ENCODE measurements at places on chromosomes 7 and 10.

- DNase-seq: no peak
Measured at GRCh38 chr7:3695602-3696001, 394.6 kb downstream of the SDK1 start.

DNA sequence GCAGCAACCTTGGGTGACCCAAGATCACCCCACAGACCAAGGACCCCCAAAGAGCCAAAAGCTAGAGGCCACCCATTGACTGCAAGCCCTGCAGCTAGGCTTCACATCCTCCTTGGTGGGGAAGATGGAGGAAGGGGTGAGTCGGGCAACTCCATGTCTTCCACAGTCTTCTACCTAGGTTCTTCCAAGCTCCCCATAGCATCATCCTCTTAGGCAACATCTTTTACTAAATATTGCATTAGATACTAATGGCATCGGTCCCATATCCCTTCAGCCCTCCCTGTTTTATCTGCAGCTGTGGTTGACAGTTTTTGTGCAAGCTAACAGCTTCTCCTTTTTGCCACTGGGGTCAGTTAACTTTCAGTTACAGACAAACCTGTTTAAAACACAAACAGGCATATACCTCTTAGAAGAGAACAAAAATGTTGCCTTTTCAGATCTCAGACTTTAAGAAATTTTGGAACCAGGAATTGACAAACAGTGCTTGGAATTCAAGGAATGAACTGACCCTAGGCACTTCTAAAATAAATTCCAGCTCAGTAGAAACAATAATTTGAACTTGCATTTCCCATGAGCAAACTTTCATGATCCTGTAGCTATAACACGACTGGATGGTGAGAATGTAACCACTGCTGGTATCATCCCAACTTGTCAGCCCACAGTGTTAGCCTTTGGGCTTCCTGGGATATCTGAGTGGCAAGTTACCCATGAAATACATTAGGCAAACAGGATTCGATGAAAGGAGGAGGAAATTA, 33.9 kb upstream of the MSMB start:
- no peak for DNase-seq

- no peak for DNase-seq
Measured at GRCh38 chr7:66453340-66453739, 175.3 kb upstream of the KCTD7 start.

GRCh38 chr7:38502848-38503247, 128.3 kb downstream of the AMPH start:
- DNase-seq: no peak

- DNase-seq: no peak
Measured at GRCh38 chr7:1024331-1024841, 20.0 kb upstream of the GPR146 start.

DNA sequence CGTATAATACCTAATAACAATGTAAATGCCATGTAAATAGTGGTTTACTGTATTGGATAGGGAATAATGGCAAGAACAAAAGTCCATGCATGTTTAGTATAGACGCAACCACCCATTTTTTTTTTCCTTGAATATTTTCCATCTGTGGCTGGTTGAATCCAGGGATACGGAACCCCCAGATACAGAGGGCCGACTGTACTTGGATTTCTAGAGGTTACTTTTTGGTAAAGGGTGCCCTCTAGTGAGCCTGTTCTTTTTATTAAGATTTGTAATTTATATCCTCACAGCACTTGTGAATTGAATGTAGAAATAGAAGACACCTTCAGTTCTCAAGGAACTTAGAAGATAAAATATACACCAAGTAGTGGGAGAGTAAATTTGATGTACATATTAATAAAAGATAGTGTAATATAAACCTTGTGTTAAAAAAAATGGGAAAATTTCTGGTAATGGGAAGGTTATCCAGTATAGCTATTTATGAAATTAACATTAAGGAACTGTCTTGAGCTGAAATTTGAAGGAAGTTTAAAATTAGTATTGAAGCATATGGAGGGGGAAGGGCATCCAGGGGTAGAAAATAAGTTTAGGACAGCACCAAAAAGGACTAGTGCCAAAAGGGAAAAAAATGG, 32.0 kb downstream of the EXOC6 start:
- no peak for DNase-seq

DNA sequence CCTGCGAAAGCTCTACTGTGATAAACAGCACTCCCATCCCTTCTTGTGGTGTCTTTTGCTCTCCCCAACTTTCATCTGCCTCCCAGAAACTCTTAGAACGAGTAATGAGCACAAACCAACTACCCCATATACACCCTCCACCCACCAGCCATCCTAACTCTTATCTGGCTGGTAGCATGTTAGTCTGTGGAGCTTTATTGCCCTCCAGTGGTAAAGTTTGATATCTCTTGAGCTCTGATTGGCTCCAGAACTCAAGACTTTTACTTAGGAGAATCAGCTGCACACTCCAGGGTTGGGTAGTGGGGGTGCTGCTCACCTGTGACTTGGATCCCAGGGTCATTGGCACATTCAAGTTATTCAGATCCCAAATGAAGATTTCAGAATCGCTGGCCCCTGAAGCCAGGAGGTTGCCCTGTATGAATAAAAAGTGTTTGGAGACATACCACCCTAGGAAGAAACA, 10.9 kb downstream of the SEC31B start:
- DNase-seq: no peak

- peak; percentile 57 for DNase-seq
Measured at GRCh38 chr7:15972862-15973275, 286.4 kb upstream of the MEOX2 start.

GRCh38 chr7:93407239-93407638, 167.3 kb downstream of the CALCR start:
- DNase-seq: no peak

DNA sequence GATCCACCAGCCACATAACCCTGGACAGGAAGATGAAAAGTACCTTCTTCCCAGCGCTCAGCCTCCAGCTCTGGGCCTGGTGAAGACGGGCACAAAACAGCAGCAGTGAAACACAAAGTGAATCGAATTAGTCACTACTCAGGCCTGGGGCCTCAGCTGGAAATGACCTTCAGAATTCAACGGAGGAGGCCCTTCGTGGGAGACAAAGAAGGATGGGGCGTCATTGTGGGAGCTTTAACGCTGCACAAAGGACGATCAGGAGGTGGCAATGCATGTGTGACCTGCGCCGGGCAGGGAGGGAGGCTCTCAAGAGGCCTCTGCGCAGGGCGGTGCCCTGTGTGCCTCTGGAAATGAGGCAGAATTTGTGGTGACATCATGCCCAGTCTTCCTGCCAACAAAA, 161.9 kb downstream of the DNAJB6 start:
- DNase-seq: no peak

DNA sequence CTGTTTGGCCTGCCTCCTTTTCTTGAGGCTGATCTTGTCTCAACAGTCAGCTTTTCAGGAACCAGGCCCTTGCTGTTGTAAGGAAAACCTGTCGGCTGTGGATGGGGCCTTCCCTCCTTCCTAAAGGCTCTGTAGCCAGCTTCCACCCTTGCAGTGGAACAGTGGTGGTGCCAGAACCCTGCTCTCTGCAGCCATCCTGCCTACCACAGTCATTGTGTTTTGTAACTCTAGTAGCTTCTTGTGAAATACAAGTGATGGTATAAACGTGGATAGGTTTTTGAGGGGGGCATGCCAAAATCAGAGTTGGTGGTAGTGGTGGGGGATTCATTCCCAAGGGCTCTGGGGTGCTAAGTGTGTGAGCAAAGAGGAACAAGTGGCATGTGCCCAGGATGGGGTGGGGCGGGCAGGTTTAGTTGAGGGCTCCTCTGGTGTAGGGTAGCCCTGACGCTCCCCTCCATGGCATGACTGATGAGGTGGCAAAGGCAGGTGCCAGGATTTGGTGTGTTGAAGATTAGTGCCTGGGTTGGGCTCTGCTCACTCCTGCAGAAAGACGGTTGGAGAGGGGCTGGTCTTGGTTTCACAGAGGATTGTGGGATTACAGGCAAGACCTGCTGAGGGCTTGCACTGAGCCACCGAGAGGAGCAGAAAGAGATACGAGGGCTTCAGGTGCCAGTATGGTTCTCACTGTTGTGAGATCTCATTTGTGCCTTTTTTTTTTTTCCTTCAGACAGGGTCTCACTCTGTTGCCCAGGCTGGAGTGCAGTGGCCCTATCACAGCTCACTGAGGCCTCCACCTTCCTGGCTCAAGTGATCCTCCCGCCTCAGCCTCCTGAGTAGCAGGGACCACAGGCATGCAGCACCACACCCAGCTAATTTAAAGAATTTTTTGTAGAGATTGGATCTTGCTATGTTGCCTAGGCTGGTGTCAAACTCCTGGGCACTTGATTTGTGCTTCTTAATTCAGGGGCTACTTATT, 7.4 kb downstream of the TSPAN14 start:
- no peak for DNase-seq

- DNase-seq: no peak
Measured at GRCh38 chr7:100614308-100614861, 2.0 kb downstream of the MOSPD3 start.

DNA sequence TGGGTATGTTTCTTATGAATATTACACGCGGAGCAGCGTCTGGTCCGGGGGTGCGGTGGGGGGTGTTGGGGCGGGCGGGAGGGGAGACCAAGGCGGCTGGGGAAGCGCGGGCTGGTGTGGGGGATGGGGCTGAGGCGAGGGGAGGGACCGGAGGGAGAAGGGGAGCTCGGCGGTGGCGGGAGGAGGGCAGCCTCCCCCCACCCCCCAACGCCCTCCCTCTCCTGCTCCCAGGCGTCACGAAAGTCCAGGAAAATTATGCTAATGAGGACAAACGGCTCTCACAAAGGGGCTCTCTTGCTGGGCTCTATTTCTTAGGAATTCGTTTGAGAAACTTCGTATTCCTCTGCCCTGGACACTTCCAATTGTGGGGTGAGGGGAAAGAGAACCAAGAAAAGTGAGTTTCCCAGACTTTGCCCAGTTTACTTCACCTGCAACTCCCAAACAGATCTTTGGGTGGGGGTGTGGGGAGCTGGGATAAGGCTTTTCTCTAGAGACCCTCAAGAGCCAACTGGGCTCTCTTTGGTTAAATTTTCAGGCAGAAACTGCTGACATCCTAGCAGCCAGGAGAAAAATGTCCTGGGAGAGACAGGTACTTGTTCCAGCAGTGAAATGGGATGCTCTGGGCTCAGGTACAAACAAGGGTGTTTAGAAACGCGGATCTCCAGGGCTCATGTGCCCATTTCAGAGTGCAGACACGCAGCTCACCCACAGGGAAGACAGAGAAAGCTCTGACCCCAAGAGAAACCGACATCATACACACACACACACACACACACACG, 11.7 kb upstream of the HOXA2 start:
- no peak for DNase-seq
